ENCODE measurements at places on chromosomes 16 and 17. TPM values are rescaled to one million over a fixed set of nuclear protein-coding genes. Genes with fewer than 3 reads are reported as not detected.
A peak's percentile ranks its signal among the peaks of the same experiment; 100 is the strongest.

GRCh38 chr16:882256-882655, 81.7 kb upstream of the GNG13 start:
- DNase-seq: no peak

DNA sequence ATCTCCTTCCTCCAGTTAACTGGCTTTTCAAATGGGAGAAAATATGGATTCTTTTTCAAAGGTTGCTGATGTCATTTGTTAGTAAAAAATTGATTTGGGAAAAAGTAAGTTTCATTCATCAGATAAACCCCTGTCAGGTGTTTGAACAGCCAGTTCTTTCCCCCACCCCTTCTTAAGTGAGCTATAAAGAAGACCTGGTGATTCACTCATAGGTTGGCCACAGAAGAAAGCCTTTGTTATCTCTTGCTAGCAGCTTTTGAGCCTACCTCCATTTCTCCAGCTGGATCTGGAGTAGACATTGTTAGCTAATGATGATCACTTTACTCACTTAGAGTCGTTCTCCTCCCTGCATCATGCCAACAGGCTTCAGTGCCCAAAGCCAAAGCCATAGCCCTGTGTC, 63.0 kb downstream of the NLK start:
- no peak for DNase-seq

GRCh38 chr17:42402117-42402516, 13.9 kb upstream of the STAT3 start:
- no peak for DNase-seq

- peak; percentile 37 for DNase-seq
Measured at GRCh38 chr16:54936201-54936978, 5.7 kb downstream of the IRX5 start.

The TRIM65 gene
- total RNA-seq: 40.7 TPM

DNA sequence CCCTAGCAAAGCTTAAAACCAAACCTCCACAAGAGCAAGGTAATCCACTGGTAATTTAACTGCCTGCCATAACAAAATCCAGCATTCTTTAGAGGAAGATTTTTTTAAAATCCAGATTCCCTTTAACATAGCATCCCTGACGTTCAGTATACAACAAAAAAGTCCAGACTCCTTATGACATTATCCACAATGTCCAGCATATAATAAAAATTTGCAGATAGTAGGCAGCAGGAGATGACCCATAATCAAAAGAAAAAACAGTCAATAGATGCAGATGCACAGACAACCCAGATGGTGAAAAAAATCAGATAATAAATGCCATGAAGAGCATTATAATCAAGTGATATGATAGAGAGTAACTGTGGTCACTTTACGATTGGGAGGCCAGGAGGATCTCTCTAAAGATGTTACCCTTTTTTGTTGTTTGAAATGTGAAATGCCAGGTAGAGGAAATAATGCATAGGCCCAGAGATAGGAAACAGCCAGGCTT, 33.2 kb downstream of the MRC2 start:
- DNase-seq: no peak

The CYB561 gene
- 4.9 TPM for total RNA-seq

GRCh38 chr17:71488851-71489250, 632.0 kb upstream of the SOX9 start:
- DNase-seq: no peak

The C17orf78 gene
- total RNA-seq: not detected

DNA sequence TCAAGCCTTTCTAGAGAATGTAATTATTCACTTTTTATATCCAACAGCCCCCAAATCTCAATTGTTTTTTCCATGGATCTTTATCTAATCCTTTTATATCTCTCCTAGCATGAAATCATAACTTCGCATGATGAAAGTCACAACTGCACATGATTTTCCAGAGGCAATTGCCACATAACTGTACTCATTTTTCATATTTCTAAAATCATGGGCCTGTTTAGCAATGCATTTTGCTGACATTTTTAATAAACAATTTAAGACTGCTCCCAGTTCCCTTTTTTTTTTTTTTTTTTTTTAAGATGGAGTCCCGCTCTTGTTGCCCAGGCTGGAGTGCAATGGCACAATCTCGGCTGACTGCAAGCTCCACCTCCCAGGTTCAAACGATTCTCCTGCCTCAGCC, 83.5 kb downstream of the VMP1 start:
- no peak for DNase-seq

The RGS11 gene
- total RNA-seq: not detected

DNA sequence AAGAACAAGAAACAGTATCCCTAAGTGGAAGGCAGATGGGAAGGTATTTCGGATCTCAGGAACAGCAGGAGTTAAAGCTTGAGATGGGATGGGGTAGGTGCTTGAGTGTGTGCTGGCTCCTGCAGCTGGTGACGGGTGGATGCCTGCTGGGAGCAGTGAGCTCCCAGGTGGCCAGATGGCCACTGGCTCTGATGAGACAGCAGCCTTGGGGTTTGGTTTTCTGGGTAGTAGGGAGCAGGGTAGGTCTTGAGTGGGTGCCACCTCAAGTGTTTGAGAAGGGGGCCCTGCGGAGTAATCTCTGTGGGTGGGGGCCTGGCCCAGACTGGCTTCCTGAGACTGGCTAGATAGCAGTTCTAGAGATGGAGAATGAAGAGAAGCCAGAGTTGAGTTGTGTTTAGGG, 10.3 kb downstream of the EPN2 start:
- no peak for DNase-seq

- no peak for DNase-seq
Measured at GRCh38 chr16:66190411-66190810, 176.1 kb upstream of the CDH5 start.

The CA7 gene
- not detected for total RNA-seq

GRCh38 chr16:66402591-66403230, 24.4 kb upstream of the BEAN1 start:
- no peak for DNase-seq

DNA sequence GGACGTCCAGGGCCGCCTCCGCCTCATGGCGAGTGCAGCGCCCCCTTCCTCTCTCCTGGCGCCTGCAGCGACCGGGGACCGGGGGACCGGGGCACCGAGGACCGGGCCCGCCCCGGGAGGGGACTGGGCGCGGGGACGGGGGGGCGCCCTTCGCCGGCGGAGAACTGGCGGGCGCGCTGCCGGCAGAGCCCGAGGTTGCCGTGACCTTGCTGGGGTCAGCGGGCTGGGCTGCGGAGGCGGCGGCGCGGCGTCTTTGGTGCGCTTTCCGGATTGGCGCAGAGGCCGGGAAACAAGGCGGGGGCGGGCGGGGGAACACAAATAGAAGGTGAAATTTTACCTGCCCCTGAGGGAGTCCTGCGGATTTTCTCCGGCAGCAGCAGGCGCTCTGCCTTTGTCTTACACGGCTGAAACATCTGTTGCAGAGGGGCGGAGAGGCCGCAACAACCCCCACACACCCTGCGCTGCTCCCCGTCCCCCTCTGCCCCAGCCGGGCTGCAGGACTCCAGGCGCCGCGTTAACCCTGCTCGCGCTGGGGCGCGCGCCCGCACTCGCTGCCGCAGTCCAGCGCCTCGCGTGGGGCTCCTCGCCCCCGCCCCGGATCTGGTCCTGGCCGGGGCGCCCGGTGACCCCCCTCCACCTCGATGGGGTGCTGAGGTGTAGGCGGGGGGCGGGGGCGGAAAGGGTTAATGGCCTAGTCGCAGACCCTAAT, 53.5 kb downstream of the SREBF1 start:
- peak; percentile 58 for DNase-seq

GRCh38 chr17:73821665-73822064, 177.4 kb upstream of the SDK2 start:
- no peak for DNase-seq

- DNase-seq: no peak
Measured at GRCh38 chr16:79497606-79498350, 102.8 kb downstream of the MAF start.

DNA sequence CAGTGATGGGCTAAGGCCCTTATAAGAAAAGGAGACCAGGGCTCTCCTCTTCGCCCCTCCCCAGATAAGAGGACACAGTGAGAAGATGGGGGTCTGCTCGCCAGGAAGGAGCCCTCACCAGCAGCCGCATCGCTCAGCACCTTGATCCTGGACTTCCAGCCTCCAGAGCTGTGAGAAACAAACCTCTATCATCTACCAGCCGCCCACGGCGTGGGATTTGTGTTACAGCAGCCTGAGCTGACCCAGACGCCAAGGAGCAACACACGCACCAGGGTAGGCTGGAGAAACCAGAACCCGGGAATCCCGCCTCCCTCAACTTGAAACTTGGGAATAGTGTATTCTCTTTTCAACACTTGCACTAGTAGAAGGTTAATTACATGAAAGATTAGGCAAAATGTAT, 4.2 kb upstream of the ZG16B start:
- DNase-seq: no peak

- DNase-seq: no peak
Measured at GRCh38 chr16:75931043-75931442, 204.8 kb upstream of the CPHXL start.

The CMTM3 gene
- total RNA-seq: 7.5 TPM

DNA sequence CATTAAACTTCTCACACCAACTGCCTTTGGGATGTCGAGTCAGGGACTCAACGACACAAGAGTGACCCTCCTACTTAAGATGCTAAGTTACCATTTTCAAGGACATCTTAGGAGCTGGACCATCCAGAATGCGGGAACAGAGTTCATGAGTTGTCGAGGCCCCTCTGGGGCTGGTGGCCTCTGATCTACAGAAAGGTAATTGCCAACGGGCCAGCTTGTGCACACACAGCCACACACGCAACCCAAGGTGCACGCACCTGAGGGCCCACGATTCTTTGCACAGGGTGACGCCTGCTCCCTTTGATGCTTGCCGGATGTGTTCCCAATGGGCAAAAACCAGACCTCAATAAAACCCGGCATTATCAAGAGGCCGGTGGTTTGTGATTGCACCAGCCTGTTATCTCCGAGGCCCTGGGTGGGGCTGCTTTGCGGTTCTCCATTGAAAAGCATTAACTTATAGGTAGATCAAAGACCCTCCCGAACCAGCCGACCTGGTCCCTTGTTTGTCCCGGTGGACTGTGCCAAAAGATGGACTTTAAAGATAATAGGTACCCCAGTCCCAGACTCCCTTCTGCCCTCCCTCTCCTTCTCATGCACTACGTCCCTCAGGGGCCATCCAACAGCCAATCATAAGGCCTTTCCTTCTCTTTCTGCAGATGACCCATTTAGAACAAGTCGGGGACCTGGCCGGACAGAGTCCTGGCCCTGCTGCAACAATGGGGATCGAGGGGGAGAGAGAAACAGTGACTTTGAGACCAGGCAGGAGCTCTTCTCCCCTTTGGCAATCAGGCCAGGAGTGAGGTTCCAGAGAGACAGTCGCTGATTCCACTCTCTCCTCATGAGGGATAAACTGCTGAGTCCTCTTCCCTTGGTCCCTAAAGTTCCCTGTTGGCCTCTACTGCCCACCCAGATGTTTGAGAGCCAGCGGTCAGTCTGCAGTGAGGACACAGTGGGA, 292.5 kb downstream of the SOX9 start:
- no peak for DNase-seq

The ATP2A3 gene
- total RNA-seq: 817 TPM

The NXPH3 gene
- not detected for total RNA-seq

DNA sequence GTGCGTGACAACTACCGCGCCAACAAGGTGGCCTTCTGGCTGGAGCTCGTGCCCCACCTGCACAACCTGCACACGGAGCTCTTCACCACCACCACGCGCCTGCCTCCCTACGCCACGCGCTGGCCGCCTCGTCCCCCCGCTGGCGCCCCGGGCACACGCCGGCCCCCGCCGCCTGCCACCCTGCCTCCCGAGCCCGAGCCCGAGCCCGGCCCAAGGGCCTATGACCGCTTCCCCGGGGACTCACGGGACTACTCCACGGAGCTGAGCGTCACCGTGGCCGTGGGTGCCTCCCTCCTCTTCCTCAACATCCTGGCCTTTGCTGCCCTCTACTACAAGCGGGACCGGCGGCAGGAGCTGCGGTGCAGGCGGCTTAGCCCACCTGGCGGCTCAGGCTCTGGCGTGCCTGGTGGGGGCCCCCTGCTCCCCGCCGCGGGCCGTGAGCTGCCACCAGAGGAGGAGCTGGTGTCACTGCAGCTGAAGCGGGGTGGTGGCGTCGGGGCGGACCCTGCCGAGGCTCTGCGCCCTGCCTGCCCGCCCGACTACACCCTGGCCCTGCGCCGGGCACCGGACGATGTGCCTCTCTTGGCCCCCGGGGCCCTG, 3.0 kb upstream of the SPEM1 start:
- no peak for DNase-seq

GRCh38 chr16:27284865-27285675, 16.5 kb upstream of the NSMCE1 start:
- DNase-seq: no peak

DNA sequence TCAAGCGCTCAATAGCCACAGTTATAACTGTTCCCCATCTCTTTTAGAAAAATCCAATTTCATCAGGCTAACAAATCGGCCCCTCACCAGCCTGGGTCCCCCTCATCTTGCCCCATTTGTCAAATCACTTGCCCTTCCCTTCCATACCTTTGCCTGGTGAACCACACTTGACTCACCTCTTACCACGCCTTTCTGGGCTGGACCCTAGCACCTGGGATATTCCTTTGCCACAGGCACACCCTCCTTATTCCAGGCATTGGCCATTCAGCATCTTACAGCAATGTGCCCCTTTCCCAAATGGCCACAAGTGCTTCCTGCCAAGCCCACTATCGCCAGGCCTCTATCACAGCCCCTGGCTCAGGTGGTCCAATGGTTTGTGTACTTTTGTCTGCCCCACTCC, 14.9 kb downstream of the CMTM4 start:
- DNase-seq: no peak

The SBK1 gene
- 1.3 TPM for total RNA-seq

The SLC35G6 gene
- total RNA-seq: 0.30 TPM

DNA sequence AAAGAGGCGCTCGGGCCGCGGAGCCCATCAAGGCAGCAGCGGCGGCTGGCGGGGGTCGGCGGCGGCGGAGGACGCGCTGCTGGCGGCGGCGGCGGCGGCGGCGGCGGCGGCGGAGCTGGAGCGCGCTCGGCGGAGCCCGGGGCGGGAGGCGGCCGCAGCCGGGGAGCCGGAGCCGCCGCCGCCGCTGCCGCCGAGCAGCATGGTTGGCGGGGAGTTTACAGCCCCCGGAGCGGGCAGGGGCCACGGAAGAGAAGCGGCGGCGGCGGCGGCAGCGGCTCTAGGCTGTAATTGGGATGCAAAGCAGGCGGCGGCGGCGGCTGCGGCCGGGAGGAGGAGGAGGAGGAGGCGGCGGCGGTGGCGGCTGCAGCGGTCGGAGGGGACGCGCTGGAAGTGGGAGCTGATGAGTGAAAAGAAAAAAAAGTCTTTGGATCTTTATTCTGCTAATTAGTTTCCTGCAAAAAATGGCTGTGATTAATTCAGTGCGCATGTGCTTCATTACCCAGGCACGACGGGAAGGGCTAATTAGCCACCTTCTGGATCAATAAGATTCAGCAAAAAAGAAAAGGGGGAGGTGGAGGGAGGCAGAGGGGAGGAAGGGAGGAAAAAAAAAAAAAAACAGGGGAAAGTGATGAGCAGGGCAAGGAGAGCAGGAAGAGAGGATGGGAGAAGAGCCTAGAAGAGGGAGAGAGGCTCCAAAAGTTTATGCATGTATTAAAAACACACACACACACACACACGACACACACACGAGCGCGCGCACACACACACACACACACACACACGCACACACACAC, 10.9 kb upstream of the ZFHX3 start:
- peak; percentile 65 for DNase-seq

- no peak for DNase-seq
Measured at GRCh38 chr17:74459622-74460021, 6.8 kb upstream of the CD300A start.

GRCh38 chr16:23683487-23683886, 4.8 kb downstream of the PLK1 start:
- no peak for DNase-seq

GRCh38 chr17:11692688-11693087, 94.4 kb downstream of the DNAH9 start:
- DNase-seq: no peak

Data from B cell (primary cell).